ENCODE measurements at places on chromosomes 2 and 18. TPM values are rescaled to one million over a fixed set of nuclear protein-coding genes. Genes with fewer than 3 reads are reported as not detected.

Gene MC2R
- total RNA-seq: not detected

Gene MDH1B
- 0.48 TPM for total RNA-seq

Gene EPHA4
- total RNA-seq: 5.8 TPM

Gene ITM2C
- total RNA-seq: 25.3 TPM

Gene CHRND
- not detected for total RNA-seq

Gene UBE2E3
- total RNA-seq: 38.8 TPM

Gene EVA1A
- total RNA-seq: 44.8 TPM

Gene LINC00305
- not detected for total RNA-seq

Gene ITGB6
- 36.2 TPM for total RNA-seq

Gene CLEC4F
- total RNA-seq: not detected

Gene RGPD3
- total RNA-seq: 0.21 TPM

Gene GTF3C2
- total RNA-seq: 31.3 TPM

Gene SERPINB11
- total RNA-seq: not detected

Gene TUBA4B
- not detected for total RNA-seq

Gene KIAA1328
- 4.5 TPM for total RNA-seq

Gene PLCD4
- total RNA-seq: 1.3 TPM

Gene SEMA4C
- total RNA-seq: 17.8 TPM

Gene ASXL3
- total RNA-seq: 0.72 TPM
